ENCODE measurements at places on chromosomes 16 and 17. TPM values are rescaled to one million over a fixed set of nuclear protein-coding genes. Genes with fewer than 3 reads are reported as not detected.

DNA sequence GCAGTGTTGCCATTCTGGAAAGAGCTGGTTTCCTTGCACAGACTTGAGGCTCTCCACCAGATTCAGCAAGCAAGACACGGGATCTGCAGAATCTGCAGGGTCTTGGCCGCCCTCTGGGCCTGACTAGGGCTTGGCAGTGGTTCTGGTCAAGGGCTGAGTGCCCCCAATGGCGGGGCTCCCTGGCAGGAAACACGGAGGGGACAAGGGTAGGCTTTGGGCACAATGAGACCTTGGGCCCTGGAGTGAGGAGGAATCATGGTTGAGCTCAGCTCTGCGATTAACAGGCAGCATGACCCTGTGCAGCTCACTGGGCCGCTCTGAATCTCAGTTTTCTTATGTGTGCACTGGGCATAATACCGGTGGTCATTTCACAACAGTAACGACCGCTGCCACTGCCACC, 249.9 kb downstream of the GSG1L start:
- no peak for DNase-seq

DNA sequence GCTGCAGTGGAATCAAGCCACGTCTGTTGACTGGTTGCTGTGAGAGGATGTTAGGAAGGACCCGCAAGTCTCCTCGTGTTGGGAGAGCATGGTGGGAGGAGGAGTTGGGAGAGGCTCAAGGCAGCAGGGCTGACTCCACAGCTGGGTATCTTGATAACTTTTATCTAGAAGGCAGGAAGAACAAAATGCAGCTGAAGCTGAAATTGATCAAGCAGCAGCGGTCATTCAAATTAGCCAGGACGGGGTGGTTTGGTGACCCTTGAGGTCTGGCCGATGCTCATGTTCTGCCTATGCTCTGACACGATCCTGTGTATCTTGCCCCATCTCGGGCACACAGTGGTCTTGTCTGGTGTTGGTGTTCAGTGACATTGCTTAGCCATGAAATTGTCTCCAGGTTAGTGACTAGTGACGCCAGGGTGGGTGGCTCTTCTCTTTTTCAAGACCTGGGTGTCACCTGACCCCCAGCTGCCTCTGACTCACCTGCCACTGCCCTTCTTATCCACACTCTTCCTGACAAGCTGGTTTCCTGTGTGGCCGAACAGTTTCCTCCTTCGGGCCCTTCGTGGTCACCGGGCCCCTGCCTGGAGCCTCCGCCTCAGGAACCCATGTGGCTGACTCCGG, 19.1 kb downstream of the NPTX1 start:
- DNase-seq, result no peak

GRCh38 chr17:51036084-51036483, 84.6 kb downstream of the SPAG9 start:
- no peak for DNase-seq

GRCh38 chr17:78128551-78129350, at the start of gene TMC6:
TSS of gene TMC6 (minus strand) at chr17:78128755. CDS start at chr17:78126832, 1,923 bp downstream.
- peak; percentile 61 for DNase-seq

GRCh38 chr16:30551781-30552180, 6.4 kb downstream of the ZNF764 start:
- DNase-seq, result no peak

The C17orf107 gene
- total RNA-seq, result 1.3 TPM

- DNase-seq, result peak; percentile 60
Observed at GRCh38 chr16:50368410-50369132, at the start of gene BRD7. TSS of gene BRD7 (minus strand) at chr16:50368988. CDS start at chr16:50368774, 214 bp downstream.

DNA sequence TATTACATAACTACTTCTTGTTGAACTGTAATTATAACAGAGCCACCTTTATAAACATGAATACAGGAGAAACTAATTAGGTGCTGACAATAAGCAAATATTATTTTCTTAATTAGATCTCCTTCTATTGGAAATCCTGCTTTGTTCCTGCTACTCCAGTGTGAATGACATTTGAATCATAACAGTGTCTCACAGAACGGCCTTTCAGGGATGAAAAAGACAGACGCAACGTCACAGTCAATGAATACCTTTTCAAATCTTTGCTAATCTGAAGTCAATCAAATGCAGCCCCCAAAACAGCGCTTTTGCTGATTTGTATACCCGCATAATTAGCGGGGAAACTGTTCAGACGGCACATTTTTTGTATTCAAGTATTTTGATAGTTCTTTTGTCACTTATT, 240.4 kb upstream of the CDH8 start:
- DNase-seq, result no peak

DNA sequence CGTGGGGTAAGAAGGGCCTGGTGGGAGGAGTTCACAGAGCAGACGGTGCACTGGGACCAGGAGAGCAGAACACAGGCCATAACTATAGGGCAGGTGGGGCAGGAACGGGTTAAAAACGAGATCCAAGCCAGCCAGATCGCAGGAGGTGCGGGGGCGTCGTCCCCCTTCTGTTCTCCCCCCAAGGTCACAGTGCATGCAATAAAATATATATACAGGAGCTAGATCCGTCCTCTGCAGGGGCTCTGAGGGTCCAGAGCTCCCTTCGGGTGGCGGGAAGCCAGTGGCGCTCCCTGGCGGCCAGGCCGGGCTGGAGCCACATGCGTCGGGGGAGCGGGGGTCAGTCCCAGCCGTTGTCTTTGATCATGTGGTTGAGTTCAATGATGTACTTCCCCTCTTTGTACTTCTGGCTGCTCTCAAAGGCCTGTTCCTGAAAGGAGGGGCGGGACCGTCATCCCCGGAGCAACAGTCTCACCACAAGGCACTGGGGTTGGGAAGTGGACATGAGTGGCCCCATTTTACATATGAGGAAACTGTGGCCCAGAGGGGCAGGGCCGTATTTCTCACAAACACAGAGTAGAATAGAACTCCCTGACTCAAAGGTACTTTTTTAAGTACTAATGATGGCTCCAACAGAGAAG, 768 bp upstream of the TBX6 start:
- peak; percentile 87 for DNase-seq

GRCh38 chr16:27786221-27786922, 236.4 kb downstream of the KATNIP start:
- DNase-seq, result no peak

GRCh38 chr16:79899716-79900115, 299.2 kb upstream of the MAF start:
- DNase-seq, result no peak

DNA sequence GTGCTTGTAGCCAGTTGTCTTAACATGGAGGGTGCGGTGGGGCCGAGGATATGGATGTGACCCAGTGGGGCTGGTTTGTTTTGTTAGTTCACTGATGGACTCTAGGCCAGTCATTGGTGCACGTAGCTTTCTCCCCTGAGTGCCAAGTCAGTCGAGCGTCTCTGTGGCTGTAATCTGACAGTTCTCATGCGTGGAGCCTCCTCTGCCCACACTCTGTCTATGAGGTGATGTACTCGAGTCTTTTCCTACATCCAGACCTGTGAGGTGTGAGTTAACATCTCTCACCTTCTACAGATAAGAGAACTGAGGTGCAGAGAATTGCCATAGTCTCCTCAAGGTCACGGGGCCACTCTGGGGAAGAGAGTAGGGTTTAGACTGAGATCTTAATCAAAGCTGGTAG, 90.2 kb downstream of the MARCHF10 start:
- no peak for DNase-seq

The CA4 gene
- 3.1 TPM for total RNA-seq

DNA sequence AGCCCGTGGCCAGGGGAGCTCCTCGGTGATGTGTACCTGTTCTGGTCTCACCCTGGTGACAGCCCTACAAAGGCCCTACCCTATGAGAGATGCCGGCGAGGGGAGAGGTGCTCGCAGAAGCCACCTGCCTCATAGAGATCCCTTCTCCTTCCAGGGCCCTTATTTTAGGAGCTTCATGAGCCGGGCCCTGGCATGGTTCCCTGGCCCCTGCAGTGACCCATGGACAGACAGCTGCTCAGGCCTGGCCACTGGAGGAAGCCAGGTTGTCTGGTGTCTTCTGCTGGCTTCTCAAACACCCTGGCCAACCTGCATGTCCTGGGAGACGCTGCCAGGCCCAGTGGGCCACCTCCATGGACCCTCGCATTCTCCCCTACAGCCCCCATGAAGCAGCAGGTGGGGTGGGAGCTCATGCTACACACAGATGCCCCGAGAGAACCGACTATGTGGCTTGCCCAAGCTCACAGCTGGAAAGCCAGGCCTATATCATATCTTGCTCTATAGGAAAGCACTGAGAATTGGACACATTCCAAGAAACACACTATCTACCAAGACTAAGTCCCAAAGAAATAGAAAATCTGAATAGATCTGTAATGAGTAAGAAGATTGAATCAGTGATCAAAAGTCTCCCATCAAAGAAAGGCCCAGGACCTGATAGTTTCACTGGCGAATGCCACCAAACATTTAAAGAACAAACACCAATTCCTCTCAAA, 7.2 kb upstream of the AATK start:
- no peak for DNase-seq

DNA sequence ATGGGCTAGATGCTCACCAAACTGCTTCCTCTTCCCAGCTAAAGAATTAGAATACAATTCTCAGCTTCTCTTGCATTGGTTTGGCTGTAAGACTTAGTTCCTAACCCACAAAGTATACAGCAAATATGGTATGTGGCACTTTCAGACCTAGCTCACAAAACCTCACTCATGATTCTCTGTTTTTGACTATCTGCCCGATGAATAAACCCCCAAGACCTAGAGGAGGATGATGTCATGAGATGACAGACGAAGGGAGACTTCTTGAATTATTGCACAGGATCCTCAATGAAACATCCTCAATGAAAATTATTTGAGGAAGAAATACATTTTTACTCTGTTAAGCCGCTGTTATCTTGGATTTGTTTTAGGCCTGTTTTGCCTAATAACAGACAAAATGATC, 14.3 kb downstream of the CNOT1 start:
- no peak for DNase-seq

DNA sequence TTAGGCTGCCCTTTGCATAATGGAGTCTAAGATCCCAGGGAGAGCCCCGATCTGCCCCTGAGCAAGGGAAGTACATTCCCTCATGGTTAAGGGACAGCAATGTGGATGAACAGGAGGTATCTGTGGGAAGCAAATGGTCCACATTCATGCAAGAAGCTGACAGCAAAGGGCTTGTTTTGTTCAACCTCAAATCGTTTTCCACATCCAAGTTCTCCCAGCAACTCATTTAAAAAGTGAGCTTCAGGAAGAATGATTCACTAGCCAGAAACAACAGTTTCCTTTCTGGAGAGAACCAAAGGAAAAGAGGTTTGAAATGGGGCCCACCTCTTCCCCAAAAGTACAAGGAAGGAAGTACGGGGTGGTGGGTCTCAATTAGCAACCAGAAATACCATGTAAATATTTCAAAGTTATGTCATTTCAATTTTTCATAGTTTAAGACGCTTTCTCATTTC, 9.4 kb downstream of the HSPB9 start:
- no peak for DNase-seq

The MFSD6L gene
- total RNA-seq, result not detected

- DNase-seq, result no peak
Observed at GRCh38 chr17:71461498-71462169, 659.2 kb upstream of the SOX9 start.

- peak; percentile 88 for DNase-seq
Observed at GRCh38 chr16:69741951-69742904, 12.5 kb downstream of the NOB1 start.

The CDH11 gene
- total RNA-seq, result 48.7 TPM

DNA sequence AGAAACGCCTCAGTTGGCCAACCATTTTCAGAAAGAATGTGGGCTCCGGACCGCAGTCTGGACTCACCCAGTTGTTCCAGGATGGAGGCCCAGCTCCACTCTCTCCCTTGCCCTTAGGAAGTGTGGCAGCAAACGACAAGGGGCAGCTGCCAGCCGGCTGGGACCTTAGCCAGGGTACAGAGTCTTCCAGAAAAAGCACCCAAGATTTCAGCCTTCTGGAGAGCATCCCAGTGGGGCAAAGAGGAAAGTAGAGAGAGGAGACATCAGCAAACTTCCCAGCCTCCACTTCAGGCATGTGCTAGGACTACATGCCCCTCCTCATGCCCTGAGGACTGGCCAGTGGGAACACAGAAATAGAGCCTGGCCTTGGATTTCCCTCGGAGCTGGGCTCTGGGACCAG, 56.8 kb upstream of the SCNN1B start:
- peak; percentile 21 for DNase-seq

DNA sequence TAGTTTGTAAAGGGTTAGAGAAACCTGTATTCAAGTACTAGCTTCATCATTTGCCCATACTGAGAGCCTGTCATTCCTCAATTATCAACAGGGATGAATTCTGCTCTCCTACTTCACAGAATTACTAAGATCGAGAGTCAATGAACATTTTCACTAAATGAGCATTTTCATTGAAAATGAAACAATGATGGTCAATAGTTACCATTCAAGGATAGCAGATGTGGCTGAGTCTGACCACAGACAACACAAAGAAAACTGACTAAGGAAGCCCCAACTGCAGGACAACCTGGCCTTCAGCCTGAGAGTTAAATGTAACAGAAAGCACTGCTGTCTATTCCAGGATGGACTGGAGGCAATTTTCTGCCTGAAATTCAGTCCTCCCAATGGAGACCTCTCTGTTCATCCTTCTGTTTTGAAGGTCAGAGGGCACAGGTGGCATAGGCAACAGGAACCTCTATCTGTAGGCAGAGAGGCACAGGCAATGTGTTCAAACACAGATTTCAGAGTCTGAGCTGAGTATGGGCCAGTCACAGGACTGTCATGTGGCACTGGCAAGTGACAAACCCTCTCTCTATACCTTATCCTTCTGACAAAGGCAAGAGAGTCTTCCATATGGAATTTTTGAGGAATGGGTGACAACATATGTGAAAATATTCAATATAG, 19.5 kb downstream of the TRAF4 start:
- DNase-seq, result no peak

DNA sequence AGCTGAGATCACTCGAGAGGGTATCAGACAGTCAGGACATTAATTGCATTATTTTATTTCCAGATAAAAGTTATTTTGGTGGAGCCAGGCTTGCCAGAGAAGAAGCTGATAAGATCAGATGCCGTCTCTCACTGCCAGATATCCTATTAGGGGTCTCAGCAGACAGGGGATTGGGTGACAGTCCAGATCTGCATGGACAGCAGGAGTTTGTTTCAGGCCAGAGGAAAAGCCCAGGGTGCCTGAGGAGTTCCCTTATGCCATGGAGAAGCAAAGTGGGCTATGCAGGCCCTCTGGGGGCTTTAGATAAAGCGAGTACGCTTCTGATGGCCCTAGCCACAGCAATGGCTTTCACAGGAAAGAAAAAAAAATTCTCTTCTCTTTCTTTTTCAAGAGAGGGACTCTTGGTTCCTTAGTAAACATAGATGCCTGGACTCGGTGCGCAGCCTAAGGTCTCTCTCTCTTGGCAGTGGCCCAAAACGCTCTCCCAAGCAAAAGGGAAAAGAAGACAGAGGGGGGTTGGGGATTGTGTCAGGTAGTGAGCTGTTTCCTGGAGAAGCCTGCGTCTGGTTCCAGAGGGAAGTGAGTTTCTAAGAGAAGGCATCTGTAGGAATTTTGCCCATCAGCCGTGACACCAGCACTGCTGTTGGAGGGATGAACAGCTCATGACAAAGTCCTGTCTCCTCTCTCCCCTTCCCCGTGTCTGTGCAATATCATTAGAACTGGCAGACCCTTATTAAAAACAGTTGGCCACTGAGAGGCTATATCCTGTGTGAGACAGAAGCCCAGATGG, 166.3 kb upstream of the FOXF1 start:
- no peak for DNase-seq

Data from left cardiac atrium (tissue), 4 donors.